ENCODE measurements at places on chromosomes 13 and 19. TPM values are rescaled to one million over a fixed set of nuclear protein-coding genes. Genes with fewer than 3 reads are reported as not detected.

The ZIK1 gene
- not detected for total RNA-seq

The PHLDB3 gene
- 9.2 TPM for total RNA-seq

The B9D2 gene
- 24.2 TPM for total RNA-seq

The MRPL4 gene
- 54.3 TPM for total RNA-seq

The LYPD3 gene
- total RNA-seq: 0.21 TPM

The OR4F17 gene
- not detected for total RNA-seq

The RCBTB1 gene
- total RNA-seq: 10.0 TPM

The RXFP2 gene
- not detected for total RNA-seq

The ATP5F1D gene
- total RNA-seq: 173 TPM

The ZNF555 gene
- 1.4 TPM for total RNA-seq

The CLEC4M gene
- total RNA-seq: not detected

The PRR36 gene
- total RNA-seq: 0.30 TPM

The FREM2 gene
- total RNA-seq: not detected

The ZIM2 gene
- total RNA-seq: not detected

The CACNG6 gene
- 11.4 TPM for total RNA-seq

The CLDND2 gene
- 13.0 TPM for total RNA-seq

The CD79A gene
- 0.92 TPM for total RNA-seq

The MRPL57 gene
- 19.3 TPM for total RNA-seq

The NLRP7 gene
- not detected for total RNA-seq

The TIMM29 gene
- total RNA-seq: 15.2 TPM

The LILRA6 gene
- not detected for total RNA-seq
